HCT116 (cell line): ENCODE measurements at places on chromosomes 4 and X. TPM values are rescaled to one million over a fixed set of nuclear protein-coding genes. Genes with fewer than 3 reads are reported as not detected.

DNA sequence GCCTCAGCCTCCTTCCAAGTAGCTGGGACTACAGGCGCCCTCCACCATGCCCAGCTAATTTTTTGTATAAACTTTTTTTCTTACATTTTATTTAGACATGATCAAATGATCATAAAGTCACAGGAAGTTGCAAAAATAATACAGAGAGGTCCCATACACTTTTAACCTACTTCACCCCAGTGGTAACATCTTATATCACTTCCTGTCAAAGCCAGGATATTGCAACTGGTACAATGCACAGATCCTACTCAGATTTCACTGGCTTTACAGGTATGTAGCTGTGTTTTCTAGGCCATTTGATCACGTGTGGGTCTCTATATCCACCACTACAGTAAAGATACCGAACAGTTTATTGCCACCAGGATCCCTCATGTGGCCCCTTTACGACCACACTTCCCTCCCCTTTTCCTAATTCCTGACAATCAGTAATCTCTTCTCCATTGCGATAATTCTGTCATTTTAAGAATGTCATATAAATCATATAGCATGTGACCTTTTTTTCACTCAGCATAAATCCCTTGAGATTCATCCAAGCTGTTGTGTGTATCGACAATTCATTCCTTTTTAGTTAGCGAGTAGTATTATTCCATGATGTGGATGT lies 18.0 kb downstream of the RPS6KA3 start:
- H3K36me3 ChIP-seq, result no peaks in the 10 kb centered on the region
- no peak overlapping the region for H3K4me3 ChIP-seq
- H3K27ac ChIP-seq, result no peak overlapping the region
- no peaks in the 10 kb centered on the region for H3K4me1 ChIP-seq

- peaks cover 10% of the 10 kb centered on the region; the same call in 1 of the 2 replicates for H3K4me1 ChIP-seq
- no peaks in the 10 kb centered on the region for H3K27me3 ChIP-seq
- H3K36me3 ChIP-seq, result no peaks in the 10 kb centered on the region
- H3K4me3 ChIP-seq, result no peak overlapping the region
- no peak overlapping the region for H3K27ac ChIP-seq
Observed at GRCh38 chr4:188005561-188005960, 10.0 kb downstream of the ZFP42 start.

The GPR34 gene
- total RNA-seq, result not detected

The UGT2B15 gene
- 0.17 TPM for total RNA-seq

GRCh38 chr4:186840771-186841301 lies 117.2 kb upstream of the FAT1 start:
- H3K4me1 ChIP-seq, result peaks cover 65% of the 10 kb centered on the region
- no peaks in the 10 kb centered on the region for H3K36me3 ChIP-seq
- H3K4me3 ChIP-seq, result peak overlapping the region; percentile 64
- peak overlapping the region; percentile 98 for H3K27ac ChIP-seq

DNA sequence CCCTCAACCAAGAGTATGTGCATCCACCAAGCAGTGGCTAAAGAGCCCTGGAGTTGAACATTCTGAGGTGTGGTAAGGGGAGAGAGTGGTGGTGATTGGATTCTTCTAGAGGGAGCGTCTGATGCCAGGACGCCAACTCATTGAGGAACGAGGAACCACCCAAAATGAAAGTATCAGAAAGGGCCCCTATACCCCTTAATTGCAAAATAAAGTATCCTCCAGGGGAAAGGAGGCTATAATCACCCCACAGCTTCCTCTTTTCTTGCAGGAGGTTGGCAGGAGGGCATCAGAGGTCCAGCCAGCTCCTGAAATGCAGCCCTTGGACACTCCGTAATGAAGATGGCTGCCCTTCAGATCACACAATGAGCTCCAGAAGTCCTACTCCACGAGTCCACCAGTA lies 5.3 kb upstream of the KIAA1210 start:
- no peaks in the 10 kb centered on the region for H3K27me3 ChIP-seq
- no peak overlapping the region for H3K27ac ChIP-seq
- no peak overlapping the region for H3K4me3 ChIP-seq
- no peaks in the 10 kb centered on the region for H3K4me1 ChIP-seq
- DNase-seq, result no peak

The DDX60 gene
- 6.5 TPM for total RNA-seq

DNA sequence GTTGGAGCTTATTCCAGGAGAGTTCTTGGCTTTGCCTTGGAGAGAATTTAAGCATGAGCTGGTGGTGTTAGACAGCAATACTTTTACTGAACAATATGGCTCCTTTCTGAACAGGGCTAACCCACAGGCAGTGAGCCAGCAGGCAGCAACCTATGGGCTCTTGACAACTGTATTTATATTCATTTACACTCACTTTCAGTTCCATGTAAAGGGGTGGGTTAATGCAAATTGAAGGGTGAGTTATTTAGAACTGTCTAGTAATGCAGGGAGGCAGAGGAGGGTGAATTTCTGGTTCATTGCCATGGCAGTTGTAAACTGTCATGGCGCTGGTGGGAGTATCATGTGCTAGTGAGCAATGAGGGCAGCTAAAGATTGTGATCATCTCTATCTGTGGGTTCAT lies 15.7 kb downstream of the FOXR2 start:
- no peak for DNase-seq
- H3K27me3 ChIP-seq, result no peaks in the 10 kb centered on the region
- H3K27ac ChIP-seq, result no peak overlapping the region
- H3K4me1 ChIP-seq, result no peaks in the 10 kb centered on the region
- no peak overlapping the region for H3K4me3 ChIP-seq

- no peak overlapping the region for H3K27ac ChIP-seq
- no peaks in the 10 kb centered on the region for H3K36me3 ChIP-seq
- H3K4me1 ChIP-seq, result no peaks in the 10 kb centered on the region
- no peak for DNase-seq
- H3K4me3 ChIP-seq, result no peak overlapping the region
Observed at GRCh38 chrX:72038016-72038415, 93.7 kb downstream of the RTL5 start.

DNA sequence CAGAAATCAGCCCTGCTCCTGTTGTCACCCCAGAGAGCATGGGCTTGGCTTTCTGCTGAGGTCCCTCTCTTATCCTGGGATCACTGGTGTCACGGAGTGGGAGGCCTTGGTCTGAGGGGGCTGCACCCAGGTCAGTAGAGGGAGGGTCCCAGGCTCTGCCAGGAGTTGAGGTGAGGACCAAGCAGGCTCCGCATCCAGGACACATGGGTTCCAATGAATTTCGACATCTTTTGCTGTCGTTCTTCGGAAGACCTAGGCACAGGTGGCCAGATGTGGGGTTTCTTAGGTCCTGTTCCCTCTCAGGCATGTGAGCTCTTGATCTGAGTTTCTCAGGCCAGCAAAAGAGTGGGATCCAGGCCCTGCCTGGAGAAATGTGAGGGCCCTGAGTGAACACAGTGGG lies 10.0 kb downstream of the MAGEA4 start:
- no peaks in the 10 kb centered on the region; the same call in 1 of the 2 replicates for H3K27me3 ChIP-seq
- DNase-seq, result no peak
- H3K27ac ChIP-seq, result no peak overlapping the region
- no peaks in the 10 kb centered on the region for H3K4me1 ChIP-seq

DNA sequence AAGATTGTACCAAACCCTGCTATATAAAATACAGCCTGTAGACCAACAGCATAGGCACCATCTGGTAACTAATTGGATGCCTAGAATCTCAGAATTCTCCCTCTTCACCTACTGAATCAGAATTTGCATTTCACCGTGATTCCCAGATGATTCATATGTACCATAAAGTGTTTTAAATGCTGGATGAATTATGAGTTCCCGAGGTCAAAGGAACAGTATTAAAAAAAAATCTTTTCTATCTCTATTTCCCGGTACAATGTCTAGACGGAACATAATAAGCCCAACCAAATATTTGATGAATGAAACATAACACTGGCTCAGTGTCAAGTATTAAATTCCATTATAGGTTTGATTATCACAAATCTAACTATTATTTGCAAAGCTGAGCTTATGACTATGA lies 280.0 kb downstream of the ANKRD50 start:
- no peak overlapping the region for H3K4me3 ChIP-seq
- no peaks in the 10 kb centered on the region for H3K4me1 ChIP-seq
- no peak overlapping the region for H3K27ac ChIP-seq
- H3K36me3 ChIP-seq, result no peaks in the 10 kb centered on the region

- H3K36me3 ChIP-seq, result no peaks in the 10 kb centered on the region
- no peak overlapping the region for H3K27ac ChIP-seq
- H3K4me1 ChIP-seq, result peaks cover 5% of the 10 kb centered on the region; the same call in 1 of the 2 replicates
- H3K27me3 ChIP-seq, result no peaks in the 10 kb centered on the region
Observed at GRCh38 chr4:128220286-128221235, 67.1 kb downstream of the PGRMC2 start.

DNA sequence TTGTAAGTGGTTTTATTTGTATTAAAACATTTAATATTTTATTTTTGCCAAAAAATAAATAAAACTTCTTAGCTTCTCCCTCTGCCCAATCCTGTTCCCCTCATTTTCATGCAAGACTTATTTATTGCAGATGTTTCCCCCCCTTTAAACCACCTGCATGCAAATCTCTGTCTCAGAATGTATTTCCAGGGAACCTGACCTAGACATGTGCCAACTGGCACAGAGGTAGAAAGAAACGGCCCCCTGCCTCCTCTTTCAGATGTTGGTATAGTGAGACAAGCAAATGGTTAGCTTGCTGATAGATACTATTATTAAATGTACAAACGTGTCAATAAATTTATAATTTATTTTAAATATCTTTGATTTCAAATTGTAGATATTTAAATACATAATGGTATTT lies 47.1 kb downstream of the KLF3 start:
- H3K4me1 ChIP-seq, result no peaks in the 10 kb centered on the region
- H3K4me3 ChIP-seq, result no peak overlapping the region
- no peaks in the 10 kb centered on the region for H3K27me3 ChIP-seq
- H3K36me3 ChIP-seq, result no peaks in the 10 kb centered on the region
- no peak overlapping the region for H3K27ac ChIP-seq
